BJ (cell line): ENCODE measurements at places on chromosomes 3 and 15.

DNA sequence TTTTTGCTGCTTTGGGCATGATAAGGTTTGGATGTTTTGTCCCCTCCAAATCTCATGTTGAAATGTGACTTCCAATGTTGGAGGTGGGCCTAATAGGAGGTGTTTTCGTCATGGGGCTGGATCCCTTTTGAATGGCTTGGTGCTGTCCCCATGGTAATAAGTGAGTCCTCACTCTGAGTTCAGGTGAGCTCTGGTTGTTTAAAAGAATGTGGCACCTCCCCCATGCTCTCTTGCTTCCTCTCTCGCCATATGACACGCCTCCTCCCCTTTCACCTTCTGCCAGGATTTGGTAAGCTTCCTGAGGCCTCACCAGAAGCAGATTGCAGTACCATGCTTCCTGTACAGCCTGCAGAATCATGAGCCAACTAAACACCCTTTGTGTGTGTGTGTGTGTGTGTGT is 255.5 kb downstream of the EPHB1 start:
- DNase-seq: no peak

DNA sequence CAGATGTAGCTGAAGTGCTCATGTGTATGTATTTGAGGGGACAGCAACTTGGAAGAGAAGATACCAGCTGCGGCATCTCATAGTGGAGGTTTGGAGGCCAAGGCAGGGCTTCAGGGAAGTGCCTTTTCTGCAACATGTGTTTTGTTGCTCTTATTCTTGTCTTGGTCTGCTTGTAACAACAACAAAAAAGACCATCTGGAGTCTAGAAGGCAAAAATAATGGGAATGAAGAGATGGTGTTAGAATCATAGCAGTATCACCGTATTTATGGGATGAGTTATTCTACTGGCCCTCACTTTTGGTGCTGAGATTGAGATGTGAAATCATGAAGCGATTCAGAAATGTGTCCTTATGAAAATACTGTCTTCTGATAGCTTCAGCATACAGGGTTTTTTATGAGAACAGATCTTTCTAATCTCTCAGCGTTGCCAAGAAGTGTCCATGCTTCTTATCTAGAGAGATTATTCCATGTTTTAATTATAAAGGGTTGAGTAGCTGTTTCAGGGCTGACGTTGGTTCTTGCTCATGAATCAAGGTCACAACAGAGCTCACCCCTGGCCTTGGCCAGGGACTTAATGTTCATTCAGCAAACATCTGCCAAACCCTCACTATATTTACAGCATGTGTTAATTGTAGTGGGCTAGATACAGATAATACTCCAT is 58.0 kb downstream of the ITPR1 start:
- no peak for DNase-seq

DNA sequence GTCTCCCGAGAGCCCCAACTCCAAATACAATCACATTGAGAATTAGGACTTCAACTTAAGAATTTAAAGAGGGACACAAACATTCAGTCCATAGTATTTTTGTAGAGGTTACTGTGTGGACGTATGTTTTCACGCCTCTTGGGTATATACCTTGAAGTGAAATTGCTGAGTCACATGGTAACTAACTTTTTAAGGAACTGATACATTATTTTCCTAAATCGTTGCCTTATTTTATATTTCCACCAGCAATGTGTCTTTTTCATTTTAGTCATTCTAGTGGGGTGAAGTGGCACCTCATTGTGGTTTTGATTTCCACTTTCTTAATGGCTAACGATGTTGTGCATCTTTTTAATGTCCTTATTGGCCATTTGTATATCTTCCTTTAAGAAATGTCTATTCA is 11.8 kb downstream of the PARP15 start:
- DNase-seq: no peak

DNA sequence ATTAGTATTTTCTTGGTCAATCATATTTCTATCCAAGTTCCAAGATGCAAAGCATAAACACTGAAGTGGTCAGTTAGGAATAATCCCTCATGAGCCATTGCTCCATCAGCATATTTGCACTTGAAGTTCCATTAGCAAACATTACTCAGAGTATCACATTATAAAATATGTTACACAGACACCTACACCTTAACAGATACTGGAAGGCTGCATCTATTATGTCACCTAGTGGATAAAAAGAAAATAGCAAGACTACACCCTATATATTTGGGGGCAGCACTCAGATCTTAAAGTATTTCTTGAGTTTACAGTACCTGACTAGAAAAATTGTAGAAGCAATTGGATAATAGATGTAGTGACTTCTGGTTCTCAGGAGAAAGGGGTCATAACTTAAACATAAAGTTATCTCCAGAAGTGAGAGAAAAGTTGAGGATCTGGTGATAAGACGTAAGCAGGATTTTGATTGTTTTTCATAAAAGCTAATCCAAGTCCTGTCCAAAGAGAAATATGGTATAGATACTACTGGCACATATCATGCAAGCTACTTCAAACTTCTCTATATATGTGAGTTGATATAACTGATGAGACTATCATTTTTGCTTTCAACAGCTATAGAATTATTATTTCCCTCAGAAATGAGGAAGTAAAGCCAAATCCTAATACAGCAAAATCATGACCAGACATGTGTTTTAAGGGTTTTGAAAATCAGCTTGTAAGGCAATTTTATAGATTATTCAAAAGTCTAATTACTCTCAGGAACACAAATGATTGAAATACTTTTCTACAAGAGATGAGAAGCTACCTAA is 422.2 kb downstream of the GBE1 start:
- no peak for DNase-seq

- DNase-seq: no peak
These were observed 35.0 kb upstream of the DNAJC13 start for GRCh38 chr3:132382267-132382666.

DNA sequence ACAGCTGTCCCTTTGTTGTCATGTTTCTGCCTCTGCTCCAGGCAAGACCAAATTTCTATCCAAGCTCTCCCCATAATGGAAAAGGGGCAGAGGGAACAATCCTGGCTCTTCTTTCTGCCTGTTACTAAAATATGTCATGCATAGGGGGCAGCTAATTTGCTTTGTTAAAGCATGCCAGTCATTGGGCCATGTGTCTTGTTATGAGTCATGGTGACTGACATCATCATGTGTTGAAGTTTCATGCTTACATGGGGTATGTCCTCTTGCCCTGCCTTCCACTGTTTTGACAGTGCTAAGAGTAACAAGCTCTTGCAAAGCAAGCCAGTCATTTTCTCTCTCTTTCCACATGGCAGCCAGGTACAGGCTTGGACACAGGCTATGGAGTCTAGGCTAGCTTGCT is 268.9 kb downstream of the GABRB3 start:
- DNase-seq: no peak

DNA sequence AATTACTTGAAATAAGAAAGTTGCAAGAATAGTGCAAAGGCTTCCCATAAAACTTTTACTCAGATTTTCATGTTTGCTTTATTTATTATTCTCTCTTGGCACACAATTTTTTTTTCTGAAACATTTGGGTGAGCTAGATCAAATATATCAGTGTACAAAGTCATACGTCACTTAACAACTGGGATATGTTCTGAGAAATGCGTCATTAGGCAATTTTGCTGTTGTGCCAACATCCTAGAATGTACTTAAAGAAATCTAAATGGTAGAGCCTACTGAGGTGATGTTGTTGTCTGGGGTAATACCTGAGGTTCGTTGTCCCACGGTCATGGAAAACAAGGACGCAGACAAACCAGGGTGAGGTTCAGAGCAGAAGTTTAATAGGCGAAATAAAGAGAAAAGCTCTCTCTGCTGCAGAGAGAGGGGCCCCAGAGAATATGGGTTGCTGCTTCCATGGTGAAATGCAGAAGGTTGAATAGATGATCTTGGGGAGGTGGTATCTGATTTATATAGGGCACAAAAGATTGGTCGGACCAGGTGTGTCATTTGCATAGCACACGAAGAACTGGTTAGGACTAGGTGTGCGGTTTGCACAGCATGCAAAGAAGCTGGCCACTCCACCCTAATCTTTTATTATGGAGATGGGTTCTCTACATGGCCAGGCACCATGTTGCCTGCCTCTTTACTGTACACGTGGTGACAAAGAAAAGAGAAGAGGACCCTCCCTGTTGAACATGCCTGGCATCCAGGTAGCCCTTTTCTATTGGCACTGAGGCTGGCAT is 8.8 kb upstream of the GRAMD1C start:
- DNase-seq: no peak
